ENCODE measurements at places on chromosomes 6 and 20.

DNA sequence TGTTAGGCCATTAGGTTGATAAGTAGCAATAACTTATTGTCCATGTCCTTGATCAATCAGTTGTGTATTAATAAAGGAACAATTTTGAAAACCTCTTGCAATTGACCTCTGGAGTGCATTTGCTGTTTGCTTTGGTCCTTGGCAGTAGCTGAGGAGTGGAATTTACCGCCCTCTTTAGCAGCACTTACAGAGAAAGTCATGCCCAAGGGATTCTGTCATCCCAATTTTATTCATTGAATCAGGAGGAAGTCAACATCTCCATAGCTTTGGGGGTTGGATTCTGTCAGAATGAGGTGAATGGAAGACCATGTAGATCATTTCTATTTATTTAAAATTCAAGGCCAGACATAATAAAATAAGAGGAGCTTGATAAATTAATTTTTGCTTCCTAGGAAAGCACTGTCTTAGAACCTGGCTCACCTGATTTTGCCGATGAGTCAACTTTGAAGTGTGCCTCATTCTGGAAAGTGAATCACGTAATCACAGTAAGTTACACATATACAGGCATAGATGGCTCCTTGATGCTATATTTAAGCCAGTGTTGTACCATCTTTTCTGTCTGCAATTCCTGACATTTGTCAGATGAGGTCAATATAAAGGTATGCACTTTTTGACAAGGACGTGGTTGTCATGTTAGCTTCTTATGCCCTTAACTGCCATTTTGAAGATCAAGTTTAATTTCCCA lies 128.7 kb upstream of the MLIP start:
- DNase-seq: no peak

- DNase-seq: peak; percentile 15
These were observed 23.0 kb downstream of the ZBP1 start for GRCh38 chr20:57596998-57597939.

- no peak for DNase-seq
These were observed 156.2 kb upstream of the JARID2 start for GRCh38 chr6:15089569-15090144.

- no peak for DNase-seq
These were observed 377.3 kb upstream of the JAG1 start for GRCh38 chr20:11051136-11051535.

GRCh38 chr6:156886409-156886808 lies 109.2 kb downstream of the ARID1B start:
- no peak for DNase-seq

- no peak for DNase-seq
These were observed 16.0 kb downstream of the MARCKS start for GRCh38 chr6:113873043-113873667.

- DNase-seq: no peak
These were observed 539 bp upstream of the BHLHE23 start for GRCh38 chr20:63007360-63007645.

DNA sequence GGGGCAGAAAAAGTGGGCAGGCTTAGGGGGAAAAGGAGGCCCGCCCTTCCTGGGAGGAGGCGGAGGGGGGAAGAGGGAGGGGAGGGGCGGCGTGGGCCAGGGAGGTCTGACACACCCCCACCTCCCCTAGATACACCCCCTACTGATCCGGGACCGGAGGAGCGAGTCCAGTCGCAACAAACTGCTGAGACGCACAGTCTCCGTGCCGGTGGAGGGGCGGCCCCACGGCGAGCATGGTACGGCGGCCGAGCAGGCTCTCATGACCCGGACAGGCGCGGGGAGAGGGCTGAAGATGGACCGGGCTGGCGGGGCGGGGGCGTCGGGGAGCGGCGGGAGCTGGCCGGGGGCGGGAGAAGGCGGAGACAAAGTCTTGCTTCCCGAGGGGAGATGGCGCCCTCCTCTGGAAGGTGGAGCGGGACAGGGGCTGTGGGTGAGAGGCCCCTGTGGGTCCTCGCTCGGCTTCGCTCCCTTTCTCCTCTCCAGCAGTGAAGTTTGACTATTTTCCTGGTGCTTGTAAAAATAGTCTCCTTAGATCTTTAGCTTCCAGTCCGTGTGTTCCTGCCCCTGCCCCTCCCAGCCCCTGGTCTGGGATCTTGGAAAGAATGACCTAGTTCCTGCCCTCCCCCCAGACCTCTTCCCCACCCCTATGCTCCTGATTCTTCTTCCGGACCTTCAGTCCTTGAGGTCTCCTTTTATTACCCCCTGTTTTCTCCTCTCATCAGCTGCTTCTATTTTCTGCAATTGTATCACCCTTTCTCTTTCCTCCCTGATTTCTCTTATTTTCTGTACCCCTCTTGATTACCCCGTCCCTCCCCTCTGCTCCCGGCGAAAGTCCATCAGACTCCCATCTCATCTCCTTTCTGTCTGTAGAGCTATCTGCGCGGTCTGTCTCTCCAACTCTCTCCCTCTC lies 6.1 kb downstream of the SYNGAP1 start:
- DNase-seq: peak; percentile 77

DNA sequence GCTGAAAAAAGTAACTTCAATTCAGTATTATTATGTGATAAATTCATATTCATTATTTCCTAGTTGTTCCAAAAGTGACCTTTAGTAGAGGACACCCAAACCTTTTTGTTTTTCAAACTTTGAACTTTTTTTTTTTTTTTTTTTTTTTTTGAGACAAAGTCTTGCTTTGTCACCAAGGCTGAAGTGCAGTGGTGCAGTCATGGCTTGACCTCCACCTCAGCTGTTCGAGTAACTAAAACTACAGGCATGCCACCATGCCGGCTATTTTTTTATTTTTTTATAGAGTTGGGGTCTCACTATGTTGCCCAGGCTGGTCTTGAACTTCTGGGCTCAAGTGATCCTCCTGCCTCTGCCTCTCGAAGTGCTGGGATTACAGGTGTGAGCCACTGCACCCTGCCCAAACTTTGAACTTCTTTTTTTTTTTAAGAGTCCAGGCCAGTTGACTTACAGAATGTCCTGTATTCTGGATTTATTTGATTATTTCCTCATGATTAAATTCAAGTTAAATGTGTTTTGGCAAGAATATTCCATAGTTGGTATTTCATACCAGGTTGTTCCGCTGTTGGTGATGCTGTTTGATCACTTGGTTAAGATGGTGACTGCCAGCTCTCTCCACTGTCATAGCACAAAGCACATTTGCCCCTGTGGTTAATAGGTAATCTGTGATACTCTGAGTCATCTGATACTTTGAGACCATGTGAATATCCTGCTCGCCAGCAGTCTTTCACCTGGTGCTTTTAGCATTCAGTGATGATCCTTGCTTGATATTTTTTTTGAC lies 48.0 kb downstream of the VAPB start:
- DNase-seq: no peak

- no peak for DNase-seq
These were observed 69.6 kb upstream of the VGLL2 start for GRCh38 chr6:117195728-117196127.

DNA sequence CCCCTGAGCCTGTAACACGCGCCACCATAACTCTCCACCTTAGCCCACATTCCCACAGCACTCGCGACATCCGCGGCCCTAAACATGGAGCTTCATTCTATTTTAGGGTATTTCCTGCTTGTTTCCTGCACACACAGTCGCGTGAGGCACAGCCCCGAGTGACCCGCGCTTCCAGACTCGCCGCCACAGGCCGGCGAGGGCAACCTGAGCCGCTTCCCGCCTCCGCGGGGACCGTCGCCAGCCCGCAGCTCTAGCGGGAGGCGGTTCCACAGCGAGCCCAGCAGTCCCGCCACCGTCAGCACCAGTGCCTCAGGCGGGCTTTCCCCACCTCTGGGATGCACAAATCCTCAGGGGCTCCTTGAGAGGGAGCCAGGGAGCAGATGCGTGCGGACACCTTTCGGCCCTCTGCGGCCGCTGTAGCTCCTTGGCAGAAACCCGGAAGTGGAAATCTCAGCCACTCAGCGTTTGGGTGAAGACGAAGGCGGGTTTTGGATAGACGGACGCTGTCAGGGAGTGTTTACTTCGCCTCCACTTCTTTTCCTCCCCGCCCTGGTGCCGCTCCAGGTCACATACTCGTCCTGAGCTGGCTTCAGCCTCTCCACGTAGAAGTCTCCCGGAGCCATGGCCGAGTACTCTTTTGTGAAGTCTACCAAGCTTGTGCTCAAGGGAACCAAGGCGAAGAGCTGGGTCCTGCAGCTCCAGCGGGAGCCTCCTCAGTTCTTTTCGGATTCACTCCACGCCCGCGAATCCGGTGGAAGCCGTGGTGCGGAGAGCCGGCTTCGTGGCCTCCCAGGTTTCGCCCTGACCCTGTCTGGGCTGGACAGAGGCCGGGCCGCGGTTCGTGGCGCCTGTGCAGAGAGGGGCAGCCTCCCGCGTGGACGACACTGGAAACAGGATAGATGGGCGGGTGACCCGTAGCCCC lies 2177.4 kb upstream of the DEFB115 start:
- DNase-seq: no peak

DNA sequence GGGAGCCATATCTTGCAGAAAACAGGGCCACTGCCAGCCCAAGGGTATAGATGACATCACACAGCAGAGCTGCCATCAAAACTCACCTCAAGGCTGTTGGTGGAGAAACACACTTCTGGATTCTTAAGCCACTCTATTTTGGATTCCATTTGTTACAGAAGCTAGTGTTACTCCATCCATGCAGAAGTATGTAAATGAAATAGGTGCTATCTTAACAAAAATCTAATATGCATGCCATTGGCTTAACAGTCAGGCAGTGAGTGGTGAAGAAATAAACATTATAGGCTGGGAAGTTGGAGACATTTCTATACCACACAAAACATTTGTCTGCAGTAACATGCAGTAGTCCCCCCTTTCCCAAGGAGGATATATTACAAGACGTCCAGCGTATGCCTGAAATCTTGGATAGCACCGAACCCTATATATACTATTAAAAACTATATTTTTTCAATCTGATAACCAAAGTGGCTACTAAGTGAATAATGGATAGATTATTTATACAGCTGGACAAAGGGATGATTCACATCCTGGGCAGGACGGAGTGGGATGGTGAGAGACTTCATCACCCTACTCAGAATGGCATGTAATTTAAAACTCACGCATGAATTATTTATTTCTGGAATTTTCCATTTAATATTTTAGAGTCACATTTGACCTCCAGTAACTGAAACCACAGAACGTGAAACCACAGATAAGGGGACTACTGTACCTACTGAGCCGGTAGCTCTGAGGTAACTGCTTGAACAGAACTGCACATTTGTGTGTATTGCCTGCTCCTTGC lies 160.0 kb upstream of the PLN start:
- DNase-seq: no peak

GRCh38 chr20:33345342-33345741 lies 56.0 kb downstream of the CDK5RAP1 start:
- no peak for DNase-seq

GRCh38 chr6:53258076-53258773 lies 90.5 kb downstream of the ELOVL5 start:
- DNase-seq: no peak

DNA sequence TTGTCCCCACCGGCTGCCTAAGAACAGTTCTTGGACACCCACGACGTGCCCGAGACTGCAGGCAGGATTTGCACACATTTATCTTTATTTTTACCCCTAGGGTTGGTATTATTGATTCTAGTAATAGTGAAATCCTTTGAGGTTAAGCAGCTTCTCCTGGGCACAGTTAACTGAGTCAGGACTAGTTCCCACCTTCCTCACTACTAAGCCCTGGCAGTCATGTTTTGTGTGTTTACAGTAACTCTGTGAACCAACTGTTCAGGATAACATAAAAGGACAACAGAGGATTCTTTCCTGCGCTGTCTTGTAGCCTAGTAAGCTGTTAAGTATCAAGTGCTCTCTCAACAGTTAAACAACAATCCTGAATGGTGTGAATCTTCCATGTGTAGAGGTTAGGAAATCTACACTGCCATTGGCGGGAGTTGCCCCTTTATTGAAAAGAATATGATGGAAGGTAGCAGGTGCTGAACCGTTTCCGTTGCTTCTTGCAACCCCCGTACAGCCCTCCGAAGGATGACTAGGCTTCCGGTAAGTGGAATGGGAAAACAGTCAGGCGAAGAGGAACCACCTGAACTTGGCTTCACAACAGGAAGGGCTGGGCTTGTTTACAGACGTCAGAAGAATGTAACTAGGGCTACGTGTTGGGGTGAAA lies 979 bp upstream of the SOD2 start:
- DNase-seq: peak; percentile 47
